Left cardiac atrium (tissue), 4 donors: ENCODE measurements at places on chromosomes 11 and 22.

DNA sequence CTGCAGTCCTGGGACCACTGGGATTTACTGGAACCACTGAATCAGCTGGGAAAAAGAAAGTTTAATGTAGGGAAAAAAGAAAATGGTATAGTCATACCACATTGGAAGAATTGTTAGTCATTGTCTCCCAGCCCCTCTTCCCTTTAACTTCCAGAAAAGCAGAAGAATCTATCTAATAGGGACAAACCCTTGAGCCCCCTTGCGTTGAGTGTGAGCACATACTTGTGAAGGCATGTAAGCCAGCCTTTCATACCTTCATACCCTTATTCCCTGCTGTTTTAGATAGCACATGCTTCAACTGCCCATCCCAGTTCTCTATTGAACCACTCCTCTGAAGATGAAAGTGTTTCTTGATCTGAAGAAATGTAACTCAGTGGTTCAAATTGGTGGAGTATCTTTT lies 6.6 kb downstream of the TREH start:
- DNase-seq = no peak

GRCh38 chr11:116742104-116742503 lies 30.7 kb downstream of the BUD13 start:
- DNase-seq = no peak

- DNase-seq = no peak
These were observed 128.3 kb downstream of the DDX10 start for GRCh38 chr11:108793138-108793537.

GRCh38 chr11:120694726-120695125 lies 183.2 kb downstream of the GRIK4 start:
- DNase-seq = no peak

DNA sequence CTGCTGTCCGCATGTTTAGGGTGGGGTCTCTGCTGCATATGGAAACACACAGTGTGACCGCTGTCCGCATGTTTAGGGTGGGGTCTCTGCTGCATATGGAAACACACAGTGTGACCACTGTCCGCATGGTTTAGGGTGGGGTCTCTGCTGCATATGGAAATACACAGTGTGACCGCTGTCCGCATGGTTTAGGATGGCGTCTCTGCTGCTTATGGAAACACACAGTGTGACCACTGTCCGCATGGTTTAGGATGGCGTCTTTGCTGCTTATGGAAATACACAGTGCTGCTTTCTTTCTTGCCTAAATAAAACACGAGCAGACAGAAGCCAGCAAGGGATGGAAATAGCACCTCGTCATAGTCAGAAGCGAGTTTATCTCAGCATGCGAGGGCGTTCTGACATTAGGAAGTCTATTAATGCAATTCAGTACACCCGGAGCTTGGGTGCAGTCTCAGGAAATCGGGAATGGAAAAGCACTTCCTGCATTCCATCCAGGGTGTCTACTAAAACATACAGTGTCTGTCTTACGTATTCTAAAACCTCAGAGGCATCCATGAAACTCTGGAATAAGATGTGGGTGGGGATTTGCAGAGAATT lies 32.6 kb upstream of the TOLLIP start:
- no peak for DNase-seq

- DNase-seq = no peak
These were observed 1679.3 kb downstream of the LRRC4C start for GRCh38 chr11:39780131-39780530.

DNA sequence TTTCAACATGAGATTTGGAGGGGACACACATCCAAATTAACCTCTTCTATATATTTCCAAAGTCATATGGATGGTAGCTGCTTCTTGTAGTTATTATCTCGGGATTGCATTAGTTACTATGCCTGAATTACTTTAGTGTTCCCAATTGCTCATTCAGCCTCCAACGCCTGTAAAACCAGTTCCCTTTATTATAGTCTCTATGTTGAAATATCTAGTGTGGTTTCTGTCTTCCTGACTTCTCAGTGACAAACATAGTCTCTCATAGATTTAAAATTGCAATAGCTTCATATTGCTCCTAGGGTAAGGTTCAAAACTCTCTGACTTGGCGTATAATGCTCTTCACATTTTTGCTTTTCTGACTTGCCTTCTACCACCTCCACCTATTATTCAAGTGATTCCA lies 366.4 kb downstream of the CASP12 start:
- DNase-seq = no peak
